ENCODE measurements at places on chromosomes 13 and 19. TPM values are rescaled to one million over a fixed set of nuclear protein-coding genes. Genes with fewer than 3 reads are reported as not detected.

ZNF729 gene
- not detected for total RNA-seq

DACH1 gene
- total RNA-seq: 0.71 TPM

NCAN gene
- total RNA-seq: not detected

KLK14 gene
- total RNA-seq: 0.22 TPM

HSPB6 gene
- total RNA-seq: not detected

ACER1 gene
- total RNA-seq: 2.7 TPM

PRR19 gene
- 0.16 TPM for total RNA-seq

MYADM gene
- total RNA-seq: 448 TPM

GRCh38 chr13:110521946-110522345 is 39.6 kb downstream of the RAB20 start:
- peak; percentile 31 for DNase-seq

DNA sequence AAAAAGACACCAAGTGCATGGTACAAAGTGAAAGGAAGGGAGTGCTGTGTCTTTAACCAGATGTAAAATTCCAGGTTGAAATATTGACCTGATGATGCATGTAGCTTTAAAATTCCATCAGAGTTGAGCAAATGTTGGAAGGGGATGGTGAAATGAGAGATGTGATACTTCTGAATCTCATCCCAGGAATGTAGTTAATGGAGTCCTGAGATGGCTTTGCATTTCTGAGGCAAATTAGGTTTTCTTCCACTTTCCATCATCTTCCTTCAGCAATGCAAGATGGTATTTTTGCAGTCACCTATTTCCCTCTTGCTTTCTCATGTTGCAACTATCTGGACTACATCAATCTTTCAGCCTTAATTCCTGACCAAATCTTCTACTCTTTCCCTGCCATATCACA is 194.1 kb upstream of the MIR17HG start:
- DNase-seq: no peak

- DNase-seq: no peak
Observed at GRCh38 chr19:30076101-30076551, 134.1 kb downstream of the URI1 start.

GRCh38 chr19:43574424-43575155 is 737 bp downstream of the XRCC1 start:
- DNase-seq: no peak

- no peak for DNase-seq
Observed at GRCh38 chr19:42131149-42132029, 857 bp downstream of the POU2F2 start.

- DNase-seq: no peak
Observed at GRCh38 chr19:56211718-56212117, 9.6 kb downstream of the ZSCAN5C start.

GRCh38 chr13:25157681-25158080 is 14.4 kb downstream of the AMER2 start:
- DNase-seq: no peak

DNA sequence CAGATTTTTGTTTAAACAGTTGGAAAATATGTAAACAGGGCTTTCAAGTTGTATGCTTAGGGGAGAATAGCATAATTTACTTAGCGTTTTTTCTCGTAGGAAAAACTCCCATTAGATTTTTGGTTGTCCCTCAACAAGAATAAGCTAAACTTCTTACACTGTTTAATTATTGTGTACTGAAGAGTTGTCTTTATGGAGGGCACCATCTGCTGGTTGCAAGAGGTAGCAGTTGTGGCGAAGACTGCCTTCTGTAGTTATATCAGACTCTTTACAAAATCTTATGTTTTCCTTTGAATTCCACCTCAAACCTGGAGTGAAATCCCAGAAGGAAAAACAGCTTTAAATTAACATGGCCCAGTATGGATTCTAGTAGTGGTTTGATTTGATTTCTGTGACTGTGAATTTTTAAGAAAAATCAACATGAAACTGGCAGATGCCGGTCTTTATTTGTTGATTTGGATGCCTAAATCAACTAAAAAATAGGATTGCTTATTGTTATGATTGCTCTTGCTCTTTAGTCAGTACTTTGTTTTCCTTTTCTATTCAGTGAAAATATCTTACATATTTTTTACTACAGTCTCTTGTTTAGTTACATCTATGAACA is 53.4 kb downstream of the PDS5B start:
- DNase-seq: peak; percentile 66

DNA sequence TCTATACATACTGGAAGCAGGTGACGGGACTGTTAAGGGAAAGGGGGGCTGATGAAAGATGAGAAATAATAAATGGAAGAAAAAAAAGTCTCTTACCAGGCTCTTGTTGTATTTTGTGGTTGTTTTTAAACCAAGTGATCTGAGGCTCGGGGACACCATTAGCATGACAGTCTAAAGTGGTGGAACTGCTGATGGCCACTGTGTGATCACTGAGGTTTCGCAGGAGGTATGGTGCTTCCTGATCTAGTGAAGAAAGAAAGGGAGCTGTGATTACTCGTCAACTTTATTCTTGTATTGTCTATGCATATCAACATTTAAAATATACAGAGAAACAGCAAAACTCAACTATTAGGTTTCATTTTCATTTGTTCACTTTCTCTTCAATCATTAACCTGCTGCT is 110.1 kb downstream of the FLT1 start:
- DNase-seq: no peak

- no peak for DNase-seq
Observed at GRCh38 chr13:91644806-91645205, 246.4 kb downstream of the GPC5 start.

DNA sequence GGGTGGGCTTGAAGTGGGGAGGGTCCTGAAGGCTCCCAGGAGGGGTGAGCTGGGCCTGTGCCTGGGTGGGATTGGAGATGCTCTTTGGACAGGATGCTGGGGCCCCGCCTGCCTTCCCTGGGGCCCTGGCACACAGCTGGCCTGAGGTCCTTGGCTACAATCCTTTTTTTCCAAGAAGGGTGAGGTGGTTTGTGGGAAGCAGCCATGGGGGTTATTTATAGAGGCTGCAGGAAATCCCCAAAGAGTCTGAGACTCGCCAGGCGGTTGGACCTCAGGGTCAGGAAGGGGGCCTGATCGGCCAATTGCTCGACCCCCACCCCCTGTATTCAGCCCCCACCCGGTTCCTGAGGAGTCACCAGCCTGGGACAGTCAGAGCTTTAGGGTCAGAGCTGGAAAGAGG is 10.0 kb downstream of the GTPBP3 start:
- no peak for DNase-seq

GRCh38 chr13:103157016-103157415 is 90.8 kb upstream of the SLC10A2 start:
- DNase-seq: no peak

- DNase-seq: no peak
Observed at GRCh38 chr19:21260164-21260847, 68.9 kb downstream of the ZNF708 start.

DNA sequence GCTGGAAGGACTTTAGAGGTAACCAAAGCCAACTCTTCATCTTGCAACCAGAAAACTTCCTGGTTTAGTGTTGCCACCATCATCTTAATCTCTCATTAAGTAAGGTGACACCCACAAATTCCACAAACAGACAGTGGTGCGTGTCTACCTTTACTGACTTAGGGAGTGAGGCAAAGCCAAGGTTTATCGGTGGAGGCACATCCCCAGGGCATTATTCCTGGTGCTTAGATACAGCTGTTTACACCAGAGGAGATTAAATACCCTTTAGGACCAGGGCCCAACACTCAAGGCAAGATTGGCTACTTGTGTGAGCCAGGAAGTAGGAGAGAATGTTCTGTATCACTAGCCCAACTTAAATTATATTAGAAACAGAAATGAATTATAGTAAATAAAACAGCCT is 9.5 kb downstream of the STOML3 start:
- DNase-seq: no peak

DNA sequence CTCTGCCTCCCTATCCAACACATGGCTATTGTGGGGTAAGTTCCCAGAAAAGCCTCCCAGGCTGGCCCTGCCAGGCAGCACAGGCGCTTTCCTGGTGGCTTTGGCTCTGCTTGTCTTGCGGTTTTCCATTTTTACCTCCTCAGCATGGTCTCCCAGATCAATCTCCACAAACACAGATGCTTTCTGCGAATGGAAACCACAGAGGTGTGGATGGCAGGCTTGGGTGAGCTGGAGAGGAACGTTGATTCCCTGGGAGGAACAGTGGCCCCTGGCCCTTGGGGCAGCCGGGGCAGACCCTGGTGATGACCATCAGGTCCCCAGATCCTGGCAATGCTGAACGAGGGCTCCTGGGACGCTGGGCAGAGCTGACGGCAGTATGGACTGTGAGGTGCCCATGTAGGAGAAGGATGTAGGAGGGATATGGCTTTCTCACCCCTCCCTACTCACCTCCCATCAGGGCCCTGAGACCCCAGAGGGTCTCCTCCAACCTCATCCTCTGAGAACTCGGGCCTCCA is 6.6 kb downstream of the C13orf46 start:
- DNase-seq: no peak

DNA sequence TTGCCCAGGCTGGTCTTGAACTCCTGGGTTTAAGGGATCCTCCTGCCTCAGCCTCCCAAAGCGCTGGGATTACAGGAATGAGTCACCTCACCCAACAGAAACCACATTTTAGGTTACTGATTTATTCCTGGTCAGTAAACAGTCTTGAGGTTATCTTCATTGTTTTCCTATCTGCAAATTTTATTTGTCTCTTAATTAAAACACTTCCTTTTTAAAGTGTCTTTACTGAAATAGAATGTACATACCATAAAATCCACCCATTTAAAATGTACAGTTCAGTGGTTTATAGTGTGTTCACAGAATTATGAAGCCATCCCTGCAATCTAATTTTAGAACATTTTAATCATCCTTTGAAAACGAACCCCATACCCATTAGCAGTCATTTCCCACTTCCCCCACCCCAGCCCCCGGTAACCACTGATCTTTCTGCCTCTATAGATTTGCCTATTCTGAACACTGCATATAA is 63.0 kb downstream of the MAP4K1 start:
- DNase-seq: no peak

GRCh38 chr13:27053210-27053884 is 118.3 kb downstream of the USP12 start:
- no peak for DNase-seq

Measured in CD4-positive, alpha-beta T cell (primary cell).